Activated T-helper 2 cell treated with anti-CD3 and anti-CD28 coated beads, Interferon-gamma antibody, Interleukin-2, Interleukin-4, amounts not matched to agents 10 μg/mL and 5 μg/mL and 100 μg/mL, durations not matched to agents 14 hours and 24 hours and 36 hours (primary cell): ENCODE measurements at places on chromosomes 12 and 14.

- no peak for DNase-seq
These were observed 84.4 kb upstream of the ETV6 start for GRCh38 chr12:11564984-11565651.

DNA sequence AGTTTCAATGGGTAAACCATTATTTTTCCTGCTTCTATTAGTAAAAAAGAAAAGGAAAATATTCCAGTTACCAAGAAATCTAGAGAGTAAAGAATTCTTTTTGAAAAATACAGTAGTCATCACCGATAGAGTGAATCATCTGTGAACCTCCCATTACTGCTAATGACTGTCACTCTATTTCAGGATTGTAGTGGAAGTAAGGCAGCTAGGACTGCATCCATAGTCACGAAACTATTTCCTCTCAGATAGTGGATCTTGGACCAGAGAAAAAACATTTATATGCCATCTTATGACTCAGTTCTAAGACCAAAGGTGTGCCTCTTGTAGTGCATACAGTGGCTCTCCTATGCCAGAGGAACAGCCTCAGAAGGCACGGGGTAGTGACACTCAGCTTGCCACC is 173.9 kb upstream of the PLEKHA5 start:
- no peak for DNase-seq

GRCh38 chr14:103313704-103314103 is 20.3 kb upstream of the EIF5 start:
- no peak for DNase-seq

DNA sequence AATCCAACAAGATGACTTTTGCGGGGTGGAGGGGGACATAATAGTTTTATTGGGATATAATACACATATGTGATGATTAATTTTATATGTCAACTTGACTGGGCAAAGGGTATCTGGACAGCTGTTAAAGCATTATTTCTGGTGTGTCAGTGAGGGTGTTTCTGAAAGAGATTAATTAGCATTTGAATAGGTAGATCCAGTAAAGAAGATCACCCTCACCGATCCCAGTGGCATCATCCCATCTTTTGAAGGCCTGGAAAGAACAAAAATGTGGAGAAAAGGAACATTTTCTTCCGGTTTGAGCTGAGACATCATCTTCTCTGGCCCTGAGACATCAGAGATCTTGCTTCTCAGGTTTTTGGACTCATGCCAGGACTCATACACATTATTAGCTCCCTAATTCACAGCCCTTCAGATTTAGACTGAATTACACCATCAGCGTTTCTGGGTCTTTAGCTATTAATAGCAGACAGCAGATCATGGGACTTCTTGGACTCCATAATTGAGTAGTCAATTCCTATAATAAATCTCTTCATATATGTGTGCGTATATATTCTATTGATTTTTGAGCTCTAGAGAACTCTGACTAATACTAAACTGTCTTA is 283.6 kb downstream of the PCNX1 start:
- no peak for DNase-seq

DNA sequence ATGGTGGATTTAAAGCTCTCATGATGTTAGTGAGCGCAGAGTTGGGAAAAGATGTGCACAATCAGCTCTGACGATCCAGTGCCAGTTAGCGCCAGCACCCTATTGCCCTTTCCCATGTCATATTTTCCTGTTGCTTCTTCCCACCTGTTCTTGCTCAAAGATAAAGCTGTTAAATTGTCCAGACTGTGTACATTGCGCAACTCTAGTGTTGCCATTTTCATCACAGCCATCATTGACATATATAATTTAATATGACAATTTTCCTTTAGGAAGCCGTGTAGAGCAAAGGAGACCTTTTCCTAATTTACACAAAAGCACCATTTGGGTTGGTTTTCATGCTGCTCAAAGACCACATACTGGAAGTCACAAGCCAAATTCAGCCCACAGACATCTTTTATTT is 5.7 kb upstream of the C12orf42 start:
- no peak for DNase-seq

- DNase-seq, result no peak
These were observed 168.0 kb upstream of the ARID2 start for GRCh38 chr12:45561488-45561887.

- peak; percentile 29 for DNase-seq
These were observed 99.6 kb downstream of the RIN3 start for GRCh38 chr14:92613008-92613658.

DNA sequence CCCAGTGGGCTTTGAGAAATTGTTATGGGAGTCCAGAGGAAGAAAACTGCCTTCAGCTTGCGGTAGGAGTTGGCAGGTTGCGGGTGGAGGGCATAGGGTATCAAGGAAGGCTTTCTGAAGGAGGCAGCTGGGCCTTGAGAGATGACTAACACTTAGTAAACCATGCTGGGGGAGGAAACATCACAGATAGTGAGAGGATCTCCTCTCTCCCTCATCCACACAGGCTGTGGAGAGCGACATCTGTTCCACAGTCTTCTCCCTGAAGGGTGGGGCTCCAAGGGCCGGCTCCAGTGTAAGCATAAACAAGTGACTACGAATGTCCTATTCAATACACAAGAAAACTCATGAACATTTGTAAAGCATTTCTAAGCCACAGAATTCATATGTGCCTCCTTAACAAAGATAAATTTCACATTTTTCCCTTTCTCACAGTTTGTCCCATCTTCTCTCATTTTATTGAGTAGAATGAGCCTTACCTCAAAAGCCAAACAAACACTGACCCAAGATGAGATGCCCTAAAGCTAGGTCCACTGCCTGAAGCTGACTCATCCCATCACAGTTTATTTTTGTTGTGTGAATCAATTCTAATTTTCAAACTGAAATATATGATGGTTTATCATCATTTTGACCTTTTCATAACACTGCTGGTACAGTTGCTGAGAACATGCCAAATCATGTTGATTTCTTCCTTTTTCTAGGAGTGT is 227.9 kb downstream of the SLC25A21 start:
- no peak for DNase-seq

- DNase-seq, result no peak
These were observed 1.3 kb downstream of the MARS1 start for GRCh38 chr12:57489157-57489641.

DNA sequence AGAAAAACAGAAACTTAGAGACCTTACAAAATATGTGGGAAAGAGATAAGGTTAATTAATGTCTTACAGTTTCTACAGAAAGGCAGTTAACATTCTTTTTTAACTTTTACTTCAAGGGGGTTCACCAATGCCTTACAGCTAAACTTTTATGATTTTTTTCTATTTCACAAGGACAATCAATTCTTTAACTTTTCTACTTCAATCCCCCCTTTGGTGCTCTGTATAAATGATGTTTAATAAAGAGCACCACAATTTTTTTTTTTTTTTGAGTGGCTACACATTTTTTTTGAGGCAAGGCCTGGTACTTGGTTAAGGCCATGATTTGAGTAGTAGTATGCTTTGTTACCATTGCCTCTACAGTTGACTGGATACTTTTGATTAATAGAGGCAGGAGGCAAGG is 279.6 kb downstream of the PRKD1 start:
- no peak for DNase-seq

- DNase-seq, result no peak
These were observed 46.3 kb downstream of the PPP2R5E start for GRCh38 chr14:63496837-63497400.

- DNase-seq, result no peak
These were observed 95.7 kb downstream of the APAF1 start for GRCh38 chr12:98740751-98741150.

DNA sequence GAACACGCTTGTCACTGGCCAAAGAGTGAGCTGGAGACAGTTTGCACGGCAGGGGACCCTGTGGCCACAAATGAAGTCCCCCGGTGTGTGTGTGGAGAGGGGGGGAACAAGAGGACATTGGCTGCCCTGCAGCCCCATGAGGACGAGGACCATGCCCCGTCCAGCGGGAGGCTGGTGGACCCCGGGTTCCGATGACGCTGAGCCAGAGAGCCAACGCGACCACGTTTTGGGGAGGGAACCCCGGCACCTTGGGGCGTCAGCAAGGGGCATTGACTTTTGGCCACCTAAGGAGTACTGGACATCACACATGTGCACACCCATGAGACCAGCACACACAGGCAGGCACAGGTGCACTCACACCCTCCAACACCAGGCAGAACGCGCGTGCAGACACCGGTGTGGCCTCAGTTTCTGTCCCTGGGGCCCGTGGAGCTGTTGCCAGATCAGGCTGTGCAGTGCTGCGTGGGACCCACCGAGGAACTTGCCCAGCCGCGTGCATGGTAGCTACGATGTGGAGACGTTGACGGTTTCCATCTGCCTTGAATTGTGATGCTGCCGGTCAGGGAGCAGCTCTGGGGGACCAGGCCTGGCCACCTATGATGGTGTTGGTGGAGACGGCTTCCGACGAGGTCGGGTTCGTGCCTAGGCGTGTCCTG is 26.5 kb downstream of the NOC4L start:
- no peak for DNase-seq

GRCh38 chr12:123807670-123808069 is 45.6 kb downstream of the DNAH10 start:
- no peak for DNase-seq

GRCh38 chr14:35557221-35557747 is 23.3 kb downstream of the INSM2 start:
- no peak for DNase-seq

DNA sequence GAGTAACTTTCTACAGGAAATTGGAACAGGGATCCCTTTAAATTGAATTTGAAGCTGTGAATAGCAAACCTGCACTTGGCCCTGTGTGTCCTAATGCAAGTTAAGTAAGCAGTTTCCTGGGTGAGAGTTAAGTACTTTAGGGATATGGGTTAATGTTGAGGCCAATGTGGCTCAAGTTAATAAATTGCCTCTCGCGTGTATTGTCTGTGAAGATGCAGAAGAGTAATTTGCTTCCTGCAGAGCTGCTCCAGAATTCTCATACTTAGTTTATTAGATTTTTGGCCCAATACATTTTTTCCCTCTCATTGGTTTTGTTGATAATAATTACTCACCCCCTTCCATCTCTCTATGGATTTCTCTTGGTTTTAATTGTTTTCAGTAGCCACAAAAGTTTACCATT is 86.5 kb downstream of the SLC25A47 start:
- DNase-seq, result no peak

DNA sequence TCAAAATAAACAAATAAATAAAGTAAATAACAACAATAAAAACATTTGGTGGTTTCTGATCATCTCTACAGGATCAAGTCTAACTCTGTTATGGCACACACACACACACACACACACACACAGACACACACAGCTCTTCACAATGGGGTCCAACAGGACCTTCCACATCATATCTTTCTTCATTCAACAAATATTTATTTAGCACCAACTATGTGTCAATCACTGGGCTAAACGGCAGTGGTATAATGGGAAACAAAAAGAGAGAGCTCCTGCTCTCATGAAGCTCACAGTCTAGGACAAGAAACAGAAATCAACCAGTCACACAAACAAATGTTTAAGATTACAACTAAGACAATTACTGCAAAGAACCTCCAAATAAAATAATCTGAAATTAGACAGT is 9.3 kb downstream of the PPP1R13B start:
- no peak for DNase-seq

- DNase-seq, result no peak
These were observed 1.0 kb downstream of the CACNA2D4 start for GRCh38 chr12:1917172-1918070.

- no peak for DNase-seq
These were observed 133.1 kb downstream of the DAAM1 start for GRCh38 chr14:59321626-59321949.

DNA sequence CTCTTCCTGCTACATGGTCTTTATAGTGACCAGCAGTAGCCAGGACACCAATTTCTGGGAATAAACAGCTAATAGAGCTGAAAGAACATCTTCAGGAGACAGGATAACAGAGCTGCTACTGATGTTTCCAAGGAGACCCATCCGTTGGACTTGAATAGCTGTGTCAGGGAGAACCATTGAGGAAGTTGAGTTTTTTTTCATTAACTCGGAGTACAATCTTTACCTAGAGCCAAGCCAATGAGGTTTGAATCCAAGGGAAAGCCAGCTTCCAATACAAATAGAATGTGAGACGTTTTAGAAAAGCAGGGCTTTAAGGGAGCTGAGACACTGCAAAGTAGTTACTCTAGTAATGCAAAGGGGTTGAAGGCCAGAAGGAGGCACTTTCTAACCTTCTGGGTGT is 136.1 kb upstream of the FRMD6 start:
- DNase-seq, result no peak

DNA sequence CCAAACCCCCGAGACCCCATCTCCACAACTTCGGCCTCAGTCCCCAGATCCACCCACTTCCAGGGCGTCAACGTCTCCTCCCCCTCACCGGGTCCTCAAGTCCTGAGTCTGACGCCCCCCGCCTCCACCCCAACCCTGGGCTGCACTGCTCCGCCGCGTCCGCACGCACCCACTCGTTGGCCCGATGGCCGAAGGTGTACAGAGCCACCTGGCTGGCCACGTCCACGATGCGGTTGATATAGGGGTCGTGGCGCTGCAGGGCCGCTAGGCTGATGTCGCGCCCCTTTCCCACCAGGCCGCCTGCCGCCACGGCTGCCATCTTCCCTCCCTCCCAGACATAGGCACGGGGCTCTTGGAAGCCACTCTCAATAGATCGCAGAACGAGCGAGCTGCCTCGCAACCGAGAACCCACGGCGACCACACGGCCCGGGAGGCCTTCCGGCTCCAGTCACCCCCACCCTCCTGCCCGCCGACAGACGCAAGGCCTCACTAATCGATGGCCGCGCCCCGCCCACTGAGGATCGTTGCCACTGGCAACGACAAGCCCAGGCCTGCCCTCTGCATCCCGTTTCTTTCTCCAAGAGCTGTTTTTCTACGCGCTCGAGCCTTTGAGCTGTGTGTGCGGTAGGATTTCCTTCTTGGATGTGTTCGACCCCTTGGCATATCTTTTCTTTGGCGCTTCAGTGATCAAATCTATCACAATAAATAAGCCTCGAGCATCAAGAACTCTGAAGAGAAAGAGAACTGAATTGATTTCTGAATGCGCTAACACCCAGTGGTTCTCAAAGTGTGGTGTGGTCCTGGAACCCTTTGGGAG is at the start of gene DCP1B:
Gene DCP1B, minus strand, starts transcription at position 345 of the 817 bp plus-strand sequence. Its CDS starts 26 bp downstream, at position 319.
- peak; percentile 93 for DNase-seq

- DNase-seq, result no peak
These were observed 85.4 kb downstream of the CHGA start for GRCh38 chr14:93008381-93008780.

- no peak for DNase-seq
These were observed 37.8 kb downstream of the ERGIC2 start for GRCh38 chr12:29343022-29343799.

GRCh38 chr14:61698206-61698980 is 3.1 kb downstream of the HIF1A start:
- no peak for DNase-seq

DNA sequence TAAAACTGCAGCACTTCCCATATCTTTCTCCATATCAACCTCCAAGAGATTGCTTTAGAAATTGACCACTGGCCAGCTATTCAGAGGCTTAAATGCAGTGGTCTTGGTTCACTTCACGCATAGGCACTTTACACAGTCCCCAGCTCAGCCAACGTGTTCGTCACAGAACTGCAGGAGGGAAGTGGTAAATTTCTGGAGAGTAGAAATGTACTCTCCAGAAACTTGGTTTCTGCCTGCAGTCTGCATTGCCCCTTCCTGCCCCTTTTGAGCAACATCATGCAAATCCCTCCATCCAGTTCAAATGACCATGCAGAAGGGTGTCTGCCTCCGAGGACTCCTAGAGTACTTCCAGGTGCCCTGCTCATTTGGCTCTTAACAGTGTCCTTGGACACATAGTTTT is 42.7 kb upstream of the NEDD1 start:
- DNase-seq, result no peak

GRCh38 chr12:26255893-26256645 is 60.7 kb downstream of the SSPN start:
- no peak for DNase-seq

- DNase-seq, result no peak
These were observed 42.5 kb upstream of the VPS33A start for GRCh38 chr12:122308811-122309210.
